ENCODE measurements at places on chromosomes 3 and 15.

GRCh38 chr3:42853056-42853455 is 22.6 kb downstream of the CYP8B1 start:
- no peak for DNase-seq

GRCh38 chr15:79644091-79644490 is 212.0 kb downstream of the MINAR1 start:
- DNase-seq: no peak

DNA sequence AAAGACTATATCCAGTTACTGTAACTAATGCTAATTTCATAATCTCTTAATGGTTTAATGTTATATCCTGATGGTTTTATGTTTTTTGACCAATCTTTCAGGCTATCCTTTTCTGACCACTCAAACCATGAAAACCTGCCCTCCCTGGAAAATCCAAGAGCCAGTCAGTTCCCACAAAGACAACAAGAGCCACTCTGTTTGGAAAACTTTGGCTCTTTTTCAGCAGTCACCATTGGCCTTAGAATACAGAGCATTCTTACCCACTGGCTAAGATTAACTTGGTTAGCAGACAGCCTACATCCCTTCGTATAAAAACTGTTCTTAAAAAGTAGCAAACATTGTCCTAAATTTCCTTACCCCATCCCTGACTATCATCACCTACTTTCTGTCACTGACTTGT is 32.9 kb downstream of the ALCAM start:
- peak; percentile 80 for DNase-seq

GRCh38 chr3:142602619-142603385 is 6.6 kb downstream of the PLS1 start:
- no peak for DNase-seq

- DNase-seq: peak; percentile 75
Observed at GRCh38 chr15:56496635-56497034, 31.7 kb upstream of the MNS1 start.

DNA sequence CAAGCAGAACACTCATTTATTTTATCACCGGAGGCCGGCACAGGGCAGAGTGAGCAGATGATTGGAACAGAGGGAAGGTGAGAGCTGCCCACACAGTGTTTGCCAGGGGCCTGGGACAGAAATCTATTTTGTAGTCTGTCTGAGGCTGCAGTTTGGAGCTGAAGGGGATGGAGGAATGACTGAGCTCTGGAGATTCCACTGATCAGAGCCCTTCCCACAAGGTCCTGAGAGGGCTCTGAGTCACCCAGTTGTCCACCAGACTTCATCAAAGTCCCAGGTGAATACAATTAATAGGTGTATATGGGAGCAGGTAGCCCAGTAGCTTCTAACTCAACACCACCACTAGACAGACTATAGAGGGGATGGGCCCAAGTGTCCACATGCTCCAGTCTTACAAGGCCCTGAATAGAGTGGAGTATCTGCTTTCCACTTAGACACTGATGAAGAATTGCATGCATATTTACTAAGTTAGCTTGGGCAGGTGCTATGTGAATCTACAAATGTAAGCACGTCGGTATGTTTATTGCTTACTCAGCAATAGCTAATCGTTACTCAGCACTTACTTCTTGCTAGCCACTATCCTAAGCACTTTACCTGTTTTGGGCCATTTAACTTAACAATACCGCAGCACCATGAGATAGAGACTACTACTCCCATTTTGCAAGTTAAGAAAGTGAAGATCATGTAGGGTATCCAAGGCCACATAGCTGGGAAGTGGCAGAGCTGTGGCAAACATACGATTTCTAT is 2.7 kb upstream of the STARD5 start:
- DNase-seq: no peak

DNA sequence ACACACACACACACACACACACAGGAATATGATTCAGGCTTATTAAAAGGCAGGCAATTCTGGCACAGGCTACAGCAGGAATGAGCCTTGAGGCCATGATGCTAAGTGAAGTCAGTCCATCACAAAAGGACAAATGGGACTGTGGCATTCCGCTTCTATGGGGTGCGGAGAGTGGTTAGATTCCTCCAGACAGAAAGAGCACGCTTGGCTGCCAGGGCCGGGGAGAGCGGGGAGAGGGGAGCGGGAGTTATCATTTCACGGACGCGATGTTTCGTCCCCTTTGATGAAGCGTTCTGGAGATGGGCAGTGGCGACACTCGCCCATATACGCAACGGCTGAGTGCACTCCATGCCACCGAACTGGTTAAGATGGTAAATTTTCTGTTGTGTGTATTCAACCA is 58.5 kb upstream of the FAM174B start:
- peak; percentile 49 for DNase-seq

DNA sequence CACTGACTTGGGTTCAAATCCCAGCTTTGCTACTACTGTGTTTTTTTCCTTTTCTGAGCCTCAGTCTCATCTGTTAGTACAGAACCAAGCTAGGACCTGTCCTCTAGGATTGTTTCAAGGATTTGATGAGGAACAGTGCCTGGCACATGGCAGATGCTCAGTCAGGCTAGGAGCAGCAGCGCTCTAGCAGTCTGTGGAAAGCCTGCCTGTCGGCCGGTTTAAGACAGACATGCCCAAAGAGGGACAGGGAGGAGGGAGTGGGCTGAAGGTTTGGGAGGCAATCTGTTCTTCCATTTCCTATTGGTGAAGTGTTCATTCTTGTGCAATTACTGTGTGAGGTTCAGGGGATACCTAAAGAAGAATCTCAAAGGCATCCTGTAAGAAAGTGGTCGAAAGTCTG is 35.1 kb upstream of the RGMA start:
- peak; percentile 73 for DNase-seq

GRCh38 chr15:65550681-65551098 is 20.4 kb downstream of the HACD3 start:
- no peak for DNase-seq

DNA sequence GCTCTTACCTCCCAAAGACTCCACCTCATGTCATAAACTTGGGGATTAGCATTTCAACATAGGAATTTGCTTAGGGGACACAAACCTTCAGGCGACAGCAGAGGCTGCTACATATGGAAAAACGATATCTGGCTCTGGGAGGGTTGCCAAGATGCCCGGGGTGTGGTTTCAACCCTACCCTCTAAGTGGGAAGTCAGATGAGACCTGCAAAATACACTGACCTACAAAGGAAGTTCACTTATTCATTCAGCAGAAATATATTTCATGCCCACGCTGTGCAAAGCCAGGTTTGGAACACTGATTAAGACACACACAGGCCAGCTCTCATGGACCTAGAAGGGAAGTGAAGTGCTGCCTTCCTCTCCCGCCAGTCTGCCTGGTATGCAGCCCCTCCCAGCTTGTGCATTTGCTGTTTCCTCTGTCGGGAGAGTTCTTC is 239.3 kb downstream of the FEZF2 start:
- no peak for DNase-seq

GRCh38 chr15:34812369-34812768 is 17.0 kb upstream of the ACTC1 start:
- no peak for DNase-seq

GRCh38 chr3:156253150-156253549 is 132.8 kb downstream of the KCNAB1 start:
- DNase-seq: no peak

- no peak for DNase-seq
Observed at GRCh38 chr3:188776447-188776846, 395.3 kb upstream of the TPRG1 start.

GRCh38 chr3:177190756-177191681 is 6.3 kb downstream of the TBL1XR1 start:
- peak; percentile 55 for DNase-seq

- DNase-seq: no peak
Observed at GRCh38 chr3:100124201-100124761, 10.0 kb upstream of the FILIP1L start.
